Stimulated activated CD4-positive, alpha-beta T cell treated with anti-CD3 and anti-CD28 coated beads, Interleukin-15, amount 100 ng/mL, for 24 hours (primary cell): ENCODE measurements at places on chromosomes 12 and 14.

DNA sequence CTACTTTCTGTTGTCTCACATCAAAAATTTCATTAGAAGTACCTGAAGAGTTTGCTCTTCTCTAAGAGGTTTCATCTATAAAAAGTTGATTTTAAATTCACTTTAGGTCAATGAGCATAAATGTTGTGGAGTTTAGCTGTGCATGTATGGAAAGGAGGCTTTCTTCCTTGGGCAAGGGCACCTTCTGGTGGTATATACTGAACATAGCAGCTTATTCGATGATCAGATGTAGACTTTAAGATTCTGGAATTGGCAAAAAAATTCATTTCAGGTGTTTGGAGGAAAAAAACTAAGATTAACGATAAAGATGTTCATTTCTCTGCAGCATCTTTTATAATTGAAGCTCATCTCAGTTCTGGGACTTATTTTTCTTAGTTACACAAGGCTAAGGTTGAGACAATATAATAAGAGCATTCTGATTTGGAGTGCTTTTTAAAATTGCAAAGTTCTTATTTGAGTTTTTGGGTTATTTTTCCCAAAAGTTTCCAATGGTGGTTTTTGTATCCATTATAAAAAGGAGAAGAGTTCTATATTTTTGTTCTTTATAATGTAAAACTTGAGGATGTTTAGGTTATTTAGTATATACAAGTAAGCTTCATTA, 46.8 kb downstream of the TMEM117 start:
- DNase-seq = peak; percentile 14

DNA sequence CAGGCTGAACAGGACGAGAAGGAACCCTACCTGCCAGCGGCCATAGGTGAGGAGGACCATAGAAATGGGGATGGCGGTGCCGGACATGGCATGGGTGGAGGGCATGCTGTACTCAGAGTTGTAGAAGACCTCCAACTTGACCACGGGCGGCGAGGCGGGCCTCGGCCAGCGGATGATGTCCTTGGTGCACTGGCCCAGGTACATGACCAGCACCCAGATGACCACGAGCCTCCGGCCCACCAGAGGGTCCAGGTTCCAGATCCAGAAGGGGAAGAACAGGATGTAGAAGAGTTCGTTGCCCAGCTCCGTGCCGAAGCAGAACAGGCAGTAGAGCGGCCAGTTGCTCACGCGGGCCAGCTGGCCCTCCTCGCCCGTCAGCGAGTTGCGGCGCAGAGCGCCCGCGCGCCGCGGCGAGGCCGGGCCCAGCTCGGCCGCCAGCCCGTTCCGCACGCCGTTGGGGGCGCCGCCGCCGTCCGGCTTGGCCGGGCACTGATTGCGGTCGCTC, 582 bp downstream of the SGPP1 start:
- DNase-seq = peak; percentile 40

DNA sequence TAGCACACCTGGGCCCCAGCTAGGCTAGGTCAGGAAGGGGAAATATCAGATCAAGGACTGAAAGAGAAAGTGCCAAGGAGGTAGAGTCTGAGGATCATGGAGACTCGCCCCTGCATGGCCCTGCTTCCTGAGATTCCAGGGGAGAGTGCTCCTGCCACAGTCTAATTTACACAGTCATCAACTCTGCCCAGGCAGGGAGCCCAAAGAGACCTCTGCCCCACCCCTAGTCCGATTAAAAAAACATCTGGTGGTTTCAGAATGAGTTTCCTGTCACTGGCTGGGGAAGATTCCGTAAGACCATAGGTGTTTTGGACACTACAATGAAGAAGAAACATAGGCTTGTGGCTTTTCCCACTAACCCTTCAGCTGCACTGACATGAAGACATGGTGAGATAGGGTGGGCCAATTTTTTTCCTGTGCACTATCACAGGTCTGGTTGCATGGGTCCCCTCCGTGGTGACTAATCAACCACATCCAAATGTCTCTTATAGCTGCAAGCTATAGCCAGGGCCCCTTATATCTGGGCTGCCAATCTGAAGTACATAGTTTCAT, 31.5 kb upstream of the GZMB start:
- DNase-seq = peak; percentile 67

DNA sequence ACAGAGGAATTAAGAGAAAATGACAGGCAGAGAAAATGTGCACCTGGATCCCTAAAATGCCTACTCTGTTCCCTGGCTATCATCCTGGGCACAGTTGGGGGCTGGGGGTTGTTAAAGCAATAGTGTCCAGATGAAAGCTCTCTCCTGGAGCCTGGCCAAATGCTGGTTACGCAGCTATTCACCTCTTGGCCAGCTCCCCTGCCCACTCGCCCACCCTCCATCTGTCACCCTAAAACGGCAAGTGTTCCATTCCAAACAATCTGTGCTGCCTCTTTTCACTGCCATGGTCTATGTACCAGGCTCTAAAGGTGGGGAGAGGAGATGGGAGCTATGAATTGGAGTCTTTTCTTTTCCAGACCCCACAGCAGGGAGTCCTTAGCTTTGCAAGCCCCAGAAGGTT, 24.7 kb upstream of the NPFF start:
- DNase-seq = no peak

DNA sequence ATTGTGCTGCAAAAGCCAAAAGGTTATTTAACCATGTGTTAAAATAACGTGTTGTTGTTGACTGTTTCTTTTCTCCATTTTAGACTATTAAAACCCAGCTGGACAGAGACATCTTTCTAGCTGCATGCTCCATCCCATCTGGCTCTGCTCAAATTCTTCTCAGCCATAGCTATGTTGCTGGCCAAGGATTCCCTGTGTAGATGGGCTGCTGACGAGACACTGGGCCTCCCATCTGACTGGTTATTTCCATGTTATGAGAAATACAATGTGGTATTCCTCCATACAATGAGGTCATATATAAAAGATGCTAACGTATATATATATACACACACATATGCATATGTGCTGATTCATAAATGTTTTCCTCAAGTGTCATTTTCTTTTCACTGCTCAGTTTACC, 30.1 kb downstream of the MED13L start:
- DNase-seq = no peak

- no peak for DNase-seq
Measured at GRCh38 chr14:30500222-30500621, 58.7 kb upstream of the G2E3 start.
